ENCODE measurements at places on chromosomes 12 and 14. TPM values are rescaled to one million over a fixed set of nuclear protein-coding genes. Genes with fewer than 3 reads are reported as not detected.

The PIK3C2G gene
- polyA plus RNA-seq = not detected

The DDN gene
- polyA plus RNA-seq = not detected

The PIANP gene
- polyA plus RNA-seq = not detected

The GNPTAB gene
- 28.0 TPM for polyA plus RNA-seq

The DPF3 gene
- 6.0 TPM for polyA plus RNA-seq

The CCNT1 gene
- polyA plus RNA-seq = 14.9 TPM

The FAM216A gene
- polyA plus RNA-seq = 10.5 TPM

The KLRB1 gene
- 5.7 TPM for polyA plus RNA-seq

The COL2A1 gene
- not detected for polyA plus RNA-seq

The DENND5B gene
- 30.7 TPM for polyA plus RNA-seq

The FAIM2 gene
- not detected for polyA plus RNA-seq

The IFNG-AS1 gene
- 21.1 TPM for polyA plus RNA-seq

The TPPP2 gene
- polyA plus RNA-seq = not detected

The SLCO1C1 gene
- not detected for polyA plus RNA-seq

The RIPK3 gene
- polyA plus RNA-seq = 14.8 TPM

The OAS1 gene
- polyA plus RNA-seq = 115 TPM

The KRT4 gene
- not detected for polyA plus RNA-seq

The TSPAN11 gene
- not detected for polyA plus RNA-seq

The POTEM gene
- not detected for polyA plus RNA-seq

The PPP1R1A gene
- not detected for polyA plus RNA-seq

The AKAP3 gene
- 2.7 TPM for polyA plus RNA-seq

The RCOR1 gene
- 1.2 TPM for polyA plus RNA-seq

The CDKL1 gene
- polyA plus RNA-seq = 7.1 TPM

All from IgD-negative memory B cell (primary cell).